ENCODE measurements at places on chromosomes 6 and 20.

DNA sequence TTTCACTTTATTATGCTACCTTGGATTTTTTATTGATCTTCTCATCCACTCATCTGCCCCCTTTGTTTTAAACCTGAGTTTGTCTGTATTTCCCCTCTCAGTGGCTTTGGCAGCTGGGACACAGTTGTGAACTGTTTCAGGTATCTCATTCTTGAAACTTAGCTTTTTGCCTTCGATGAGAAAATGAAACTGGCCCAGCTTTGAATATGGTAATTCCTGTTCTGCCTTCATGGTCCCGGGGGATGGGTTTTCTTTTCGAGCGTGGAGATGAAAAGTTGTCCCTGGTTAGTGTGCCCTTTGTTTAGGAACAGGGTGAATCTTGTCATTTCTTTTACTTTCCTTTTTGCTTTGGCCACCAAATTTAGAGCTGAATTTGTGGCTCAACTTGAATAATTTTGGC is 25.6 kb downstream of the DHX35 start:
- H3K36me3 ChIP-seq = peaks cover 26% of the 10 kb centered on the region
- H3K27ac ChIP-seq = no peak overlapping the region
- DNase-seq = no peak
- no peaks in the 10 kb centered on the region for H3K27me3 ChIP-seq
- H3K4me3 ChIP-seq = no peak overlapping the region

DNA sequence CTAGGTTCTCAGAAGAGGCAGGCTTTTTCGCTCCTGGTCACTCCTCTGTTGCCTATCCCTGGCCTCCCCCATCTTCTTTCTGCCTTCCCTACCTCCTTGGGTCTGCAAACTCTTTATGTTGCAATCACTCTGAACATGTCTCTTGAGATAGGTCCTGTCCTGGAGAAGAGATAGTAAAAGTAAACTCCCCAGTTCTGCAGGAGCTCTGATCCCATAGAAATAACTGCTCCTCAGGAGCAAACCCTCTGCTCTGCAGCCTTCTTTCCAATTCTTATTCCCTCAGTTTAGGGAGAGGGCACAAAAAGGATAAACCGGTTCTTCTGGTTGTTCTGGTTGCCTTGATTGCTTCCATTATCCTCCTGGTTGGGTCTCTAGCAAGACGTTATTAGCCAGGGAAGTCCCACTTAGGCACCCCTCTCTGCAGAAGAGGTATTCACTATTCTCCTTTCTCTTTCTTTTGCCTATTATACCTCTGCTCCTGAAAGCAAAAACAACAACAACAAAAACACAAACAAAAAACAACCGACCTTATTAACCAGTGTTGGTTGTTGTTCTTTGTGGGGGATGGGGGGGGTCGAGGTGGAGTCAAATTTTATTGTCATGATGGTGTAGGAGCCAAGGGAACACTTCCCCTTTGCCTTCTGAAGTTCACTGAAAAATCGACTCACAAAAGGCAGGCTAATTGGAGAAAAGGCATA is 973 bp downstream of the TRIM38 start:
- H3K36me3 ChIP-seq = peaks cover 23% of the 10 kb centered on the region
- H3K4me1 ChIP-seq = peaks cover 18% of the 10 kb centered on the region
- H3K27ac ChIP-seq = peak overlapping the region; percentile 96
- peak; percentile 39 for DNase-seq
- H3K4me3 ChIP-seq = peak overlapping the region; percentile 74
- H3K27me3 ChIP-seq = no peaks in the 10 kb centered on the region

GRCh38 chr6:109795994-109796555 is 105.0 kb downstream of the FIG4 start:
- H3K36me3 ChIP-seq = peaks cover 9% of the 10 kb centered on the region
- H3K27ac ChIP-seq = no peak overlapping the region
- H3K4me3 ChIP-seq = no peak overlapping the region
- H3K27me3 ChIP-seq = no peaks in the 10 kb centered on the region
- H3K4me1 ChIP-seq = no peaks in the 10 kb centered on the region
- no peak for DNase-seq

DNA sequence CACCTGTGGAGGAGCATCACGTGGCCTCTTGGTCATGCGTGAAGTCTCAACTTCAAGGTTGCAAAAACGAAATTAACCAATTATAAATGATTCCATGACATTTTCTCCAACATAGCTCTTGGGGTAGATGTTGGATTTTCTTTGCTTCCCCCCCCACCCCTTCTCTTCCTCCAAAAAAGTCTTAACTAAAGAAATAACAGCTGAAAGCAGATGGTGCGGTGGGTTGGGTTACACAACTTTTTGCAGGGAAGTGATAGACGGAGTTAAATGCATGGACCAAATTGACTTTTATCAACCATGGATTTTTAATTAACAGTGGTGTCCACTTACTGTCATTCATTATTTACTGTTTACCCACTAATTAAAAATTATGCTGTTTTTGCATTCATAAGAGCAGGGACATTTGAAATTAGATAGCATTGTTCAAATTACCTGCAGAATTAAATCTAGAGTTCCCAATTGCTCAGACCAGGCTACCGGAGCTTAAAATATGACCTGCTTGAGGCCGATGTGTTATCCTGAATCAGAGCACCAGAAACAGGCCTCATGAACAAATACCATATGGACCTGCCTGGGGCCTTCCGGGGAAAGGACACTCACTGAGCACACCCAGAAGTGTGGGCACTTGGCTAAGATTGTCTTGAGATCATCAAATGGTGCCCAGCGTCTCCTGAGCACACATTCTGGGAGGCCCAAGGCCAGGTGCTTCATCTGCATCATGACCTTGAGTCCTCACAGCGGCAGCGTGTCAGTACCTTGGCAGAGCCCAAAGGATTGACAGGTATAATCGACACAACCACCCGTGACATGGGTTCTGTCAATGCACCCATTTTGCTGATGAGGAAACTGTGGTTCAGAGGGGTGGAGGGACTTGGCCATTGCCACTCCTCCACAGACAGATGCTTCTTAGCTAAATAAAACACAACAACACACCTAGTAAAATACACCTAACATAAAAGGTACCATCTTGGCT is 41.5 kb downstream of the APCDD1L start:
- H3K4me3 ChIP-seq = no peak overlapping the region
- H3K27me3 ChIP-seq = no peaks in the 10 kb centered on the region
- no peaks in the 10 kb centered on the region for H3K36me3 ChIP-seq
- H3K4me1 ChIP-seq = no peaks in the 10 kb centered on the region

GRCh38 chr6:44869321-44869897 is 458.7 kb upstream of the RUNX2 start:
- H3K27me3 ChIP-seq = no peaks in the 10 kb centered on the region
- no peaks in the 10 kb centered on the region for H3K36me3 ChIP-seq
- H3K4me1 ChIP-seq = peaks cover 13% of the 10 kb centered on the region
- peak overlapping the region; percentile 34 for H3K27ac ChIP-seq

DNA sequence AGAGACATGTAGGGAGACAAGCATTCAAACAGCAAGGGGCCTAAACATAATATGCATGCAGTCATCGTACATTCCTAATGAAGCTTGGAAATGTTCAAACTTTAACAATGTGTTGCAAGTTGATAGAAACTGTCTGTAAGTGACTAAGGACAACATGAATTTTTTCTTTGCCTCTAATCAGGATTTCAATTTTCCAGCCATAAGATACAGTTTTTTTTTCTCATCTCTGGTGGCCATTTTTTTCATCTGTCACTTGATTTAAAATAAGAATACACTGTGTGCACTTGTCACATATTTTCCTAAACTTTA is 22.2 kb upstream of the MTRF1L start:
- no peak overlapping the region for H3K4me3 ChIP-seq
- no peaks in the 10 kb centered on the region for H3K36me3 ChIP-seq
- no peak overlapping the region for H3K27ac ChIP-seq
- H3K4me1 ChIP-seq = no peaks in the 10 kb centered on the region

DNA sequence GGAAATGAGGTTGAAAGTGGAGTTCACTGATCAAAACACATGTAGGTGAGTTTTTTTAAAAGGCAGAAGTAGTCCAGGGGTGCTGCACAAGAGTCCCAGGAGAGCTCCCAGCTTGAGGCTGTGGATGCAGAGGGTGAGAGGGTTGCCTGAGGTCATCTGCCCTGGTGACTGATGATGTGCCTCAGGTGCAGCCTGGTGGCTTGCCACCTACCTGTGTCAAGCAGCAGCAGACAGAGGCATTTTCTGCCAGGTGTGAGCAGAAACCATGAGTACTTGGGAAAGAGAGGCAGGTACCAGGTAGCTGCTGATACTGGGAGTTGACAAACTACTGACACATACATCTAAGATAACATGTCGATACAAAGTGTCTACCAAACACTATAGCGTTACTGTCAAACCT is 92.5 kb downstream of the SCP2D1 start:
- H3K27me3 ChIP-seq = no peaks in the 10 kb centered on the region
- no peak overlapping the region for H3K4me3 ChIP-seq
- no peaks in the 10 kb centered on the region for H3K36me3 ChIP-seq
- DNase-seq = no peak
- H3K27ac ChIP-seq = no peak overlapping the region

DNA sequence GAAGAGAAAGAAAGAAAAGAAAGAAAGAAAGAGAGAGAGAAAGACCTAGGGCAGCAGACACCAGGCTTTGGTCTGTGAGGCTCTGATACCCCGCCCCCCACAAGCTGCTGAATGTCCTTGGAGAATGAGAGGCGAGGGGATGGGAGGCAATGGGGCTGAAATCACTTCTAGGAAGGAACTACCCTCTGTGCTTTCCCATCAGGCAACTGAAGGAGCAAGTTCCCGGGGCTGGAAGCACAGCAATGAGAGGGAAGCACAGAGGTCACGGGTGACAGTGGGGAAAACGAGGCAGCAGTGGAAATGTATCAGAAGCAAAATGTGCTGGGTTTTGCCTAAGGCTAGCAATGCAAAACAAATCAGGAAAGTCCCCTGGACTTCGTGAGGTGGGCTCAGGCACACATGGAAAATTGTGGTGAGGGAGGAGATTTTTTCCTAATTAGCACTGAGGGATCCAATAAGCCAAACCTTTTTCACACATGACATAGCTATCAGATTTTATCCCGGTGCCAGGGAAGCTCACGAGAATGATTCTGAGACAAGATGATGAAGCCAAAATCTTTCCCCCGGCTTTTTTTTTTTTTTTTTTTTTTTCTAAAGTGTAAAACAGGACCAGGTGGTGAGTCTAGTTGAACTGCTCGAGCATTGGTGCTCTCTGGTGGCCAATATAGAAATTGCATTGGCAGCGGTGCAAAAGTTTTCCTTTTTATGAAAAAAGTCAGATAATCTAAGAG is 16.8 kb upstream of the ARFGEF2 start:
- H3K27me3 ChIP-seq = peaks cover 3% of the 10 kb centered on the region
- H3K27ac ChIP-seq = no peak overlapping the region
- no peaks in the 10 kb centered on the region for H3K4me1 ChIP-seq
- no peak overlapping the region for H3K4me3 ChIP-seq
- no peaks in the 10 kb centered on the region for H3K36me3 ChIP-seq

DNA sequence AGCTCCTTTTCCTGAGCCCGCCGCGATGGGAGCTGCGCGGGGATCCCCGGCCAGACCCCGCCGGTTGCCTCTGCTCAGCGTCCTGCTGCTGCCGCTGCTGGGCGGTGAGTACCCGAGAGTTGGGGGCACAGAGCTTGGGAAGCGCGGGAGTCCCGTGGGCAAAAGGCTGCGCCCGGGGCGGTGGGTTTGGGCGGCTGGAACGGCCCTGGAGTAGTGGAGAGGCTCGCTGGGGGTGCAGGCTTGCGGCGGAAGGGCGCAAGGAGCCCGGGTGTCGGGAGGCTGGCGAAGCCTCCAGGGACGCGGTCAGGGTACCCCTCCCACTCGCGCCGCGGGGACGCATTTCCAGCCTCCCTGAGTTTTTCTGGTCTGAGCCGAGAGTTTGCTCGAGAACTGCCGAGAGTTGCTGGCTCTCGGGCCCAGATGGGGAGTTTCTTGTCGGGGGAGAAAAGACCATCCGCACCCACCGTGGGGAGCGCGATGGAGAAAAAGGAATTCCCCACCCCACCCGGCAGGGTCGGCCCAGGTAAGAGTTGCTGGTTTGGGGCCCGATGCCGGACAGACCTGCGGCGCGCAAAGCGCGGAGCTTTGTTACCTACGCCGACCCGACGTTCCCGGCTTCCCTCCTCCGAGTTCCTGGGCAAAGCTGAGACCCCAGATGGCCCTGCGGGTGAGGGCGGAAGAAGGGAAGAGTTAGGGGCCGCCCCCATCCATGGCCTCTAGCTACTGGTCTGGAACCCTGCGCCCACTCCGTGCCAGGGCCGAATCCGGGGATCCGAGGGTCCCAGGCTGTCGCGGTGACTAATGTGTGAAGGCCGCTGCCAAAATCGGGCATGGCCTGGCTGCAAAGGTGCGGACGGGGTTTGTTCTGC is 584 bp downstream of the PTK7 start:
- H3K4me3 ChIP-seq = peak overlapping the region; percentile 91
- peak overlapping the region; percentile 75 for H3K27ac ChIP-seq
- no peak for DNase-seq
- peaks cover 21% of the 10 kb centered on the region for H3K4me1 ChIP-seq
- H3K36me3 ChIP-seq = peaks cover 29% of the 10 kb centered on the region
